Head of caudate nucleus (tissue), 42 donors: ENCODE measurements at places on chromosomes 4 and X.

DNA sequence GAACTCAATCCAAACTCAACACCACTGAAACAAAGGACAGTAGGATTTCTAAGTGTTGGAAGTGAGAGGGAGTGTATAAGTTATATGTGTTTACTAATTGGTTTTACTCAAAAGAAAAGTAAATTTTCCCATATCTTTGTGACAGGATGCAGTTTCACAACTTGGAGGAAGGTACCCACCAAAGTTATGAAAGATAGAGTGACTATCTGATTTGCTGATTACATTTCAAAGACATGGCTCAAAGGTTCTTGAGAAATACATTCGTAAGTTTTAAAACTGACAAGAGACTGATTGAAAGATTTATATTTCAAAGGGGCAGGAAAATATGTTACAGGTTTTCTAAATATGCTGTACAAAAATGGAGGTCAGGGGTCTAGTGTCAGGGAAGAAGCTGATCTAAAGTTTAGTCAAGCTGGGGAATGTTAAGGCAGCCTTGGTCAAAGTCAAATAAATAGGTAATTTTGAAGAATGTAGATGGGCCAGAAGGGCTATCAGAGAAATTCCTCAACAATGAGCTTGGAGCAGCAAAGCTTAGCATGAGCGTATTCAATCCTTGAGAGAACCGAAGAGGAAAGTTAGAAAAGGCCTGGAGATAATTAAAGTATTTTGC is 9.7 kb upstream of the COMMD8 start:
- DNase-seq = no peak

- no peak for DNase-seq
These were observed 157.1 kb upstream of the PACRGL start for GRCh38 chr4:20543131-20543530.

GRCh38 chr4:10416441-10416840 is 40.8 kb downstream of the ZNF518B start:
- DNase-seq = no peak

DNA sequence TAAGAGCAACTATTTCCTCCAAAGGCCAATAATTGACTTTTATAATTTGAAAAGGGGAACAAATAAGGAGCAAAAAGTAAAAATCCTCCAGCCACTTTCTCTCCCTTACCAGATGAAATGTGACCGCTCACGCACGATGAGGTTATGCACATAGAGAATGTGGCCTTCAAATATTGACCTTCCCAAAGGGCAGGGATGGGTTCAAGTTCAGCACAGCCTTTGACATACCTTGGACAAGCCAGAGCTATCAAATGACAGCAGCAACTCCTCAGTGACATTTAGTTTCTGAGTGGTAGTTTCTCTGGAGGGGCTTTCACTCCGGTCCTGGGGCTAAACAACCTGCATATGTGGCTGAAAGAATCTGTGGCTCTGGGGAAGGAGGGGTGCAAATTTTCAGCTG is 50.7 kb downstream of the AMOT start:
- no peak for DNase-seq

DNA sequence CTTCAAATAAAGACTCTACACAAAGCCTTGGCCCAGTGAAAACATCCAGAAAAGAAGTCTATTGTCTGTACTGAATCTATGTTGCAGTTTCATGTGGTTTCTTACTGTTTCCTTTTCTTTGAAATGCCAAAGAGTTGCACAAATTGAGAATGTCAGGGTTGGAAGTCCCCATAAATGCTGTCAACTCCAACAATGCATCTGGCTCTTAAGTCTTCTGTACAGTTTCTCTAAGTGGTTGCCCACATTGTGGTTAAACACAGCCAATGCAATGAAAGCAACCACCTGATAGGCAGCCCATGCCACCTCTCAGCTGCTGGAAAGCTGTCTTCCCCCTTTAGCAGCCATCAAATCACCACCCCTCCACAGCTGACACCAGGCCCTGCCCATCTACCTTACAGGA is 67.2 kb upstream of the C1GALT1C1 start:
- DNase-seq = no peak

- DNase-seq = no peak
These were observed 197.2 kb upstream of the CNKSR2 start for GRCh38 chrX:21176921-21177571.

GRCh38 chr4:22474636-22475310 is 41.1 kb downstream of the ADGRA3 start:
- no peak for DNase-seq

GRCh38 chr4:138685316-138685715 is 330.3 kb upstream of the NOCT start:
- no peak for DNase-seq

- DNase-seq = no peak
These were observed 2.9 kb downstream of the NDST4 start for GRCh38 chr4:115110191-115111181.

DNA sequence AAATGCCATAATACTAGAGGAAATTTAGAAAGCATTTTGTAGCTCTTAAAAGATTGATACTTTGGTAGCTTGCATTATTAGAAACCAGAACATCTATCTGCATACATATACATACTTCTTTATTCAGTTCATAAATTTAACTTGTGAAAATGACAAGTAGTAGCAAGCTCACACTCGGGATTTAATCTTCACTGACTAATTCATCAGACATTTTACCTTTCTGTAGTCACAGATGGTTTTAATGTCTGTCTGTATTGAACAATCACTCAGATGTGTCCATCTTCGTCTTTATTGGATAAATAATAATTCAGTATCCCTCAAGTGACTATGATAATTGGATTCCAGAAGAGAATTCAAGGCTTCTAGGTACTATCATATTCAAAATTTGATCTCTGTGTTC is 232.3 kb downstream of the TENM3 start:
- DNase-seq = no peak

GRCh38 chr4:56622176-56622575 is 58.9 kb downstream of the HOPX start:
- DNase-seq = no peak

- no peak for DNase-seq
These were observed 3.7 kb downstream of the QRFPR start for GRCh38 chr4:121377076-121377475.

DNA sequence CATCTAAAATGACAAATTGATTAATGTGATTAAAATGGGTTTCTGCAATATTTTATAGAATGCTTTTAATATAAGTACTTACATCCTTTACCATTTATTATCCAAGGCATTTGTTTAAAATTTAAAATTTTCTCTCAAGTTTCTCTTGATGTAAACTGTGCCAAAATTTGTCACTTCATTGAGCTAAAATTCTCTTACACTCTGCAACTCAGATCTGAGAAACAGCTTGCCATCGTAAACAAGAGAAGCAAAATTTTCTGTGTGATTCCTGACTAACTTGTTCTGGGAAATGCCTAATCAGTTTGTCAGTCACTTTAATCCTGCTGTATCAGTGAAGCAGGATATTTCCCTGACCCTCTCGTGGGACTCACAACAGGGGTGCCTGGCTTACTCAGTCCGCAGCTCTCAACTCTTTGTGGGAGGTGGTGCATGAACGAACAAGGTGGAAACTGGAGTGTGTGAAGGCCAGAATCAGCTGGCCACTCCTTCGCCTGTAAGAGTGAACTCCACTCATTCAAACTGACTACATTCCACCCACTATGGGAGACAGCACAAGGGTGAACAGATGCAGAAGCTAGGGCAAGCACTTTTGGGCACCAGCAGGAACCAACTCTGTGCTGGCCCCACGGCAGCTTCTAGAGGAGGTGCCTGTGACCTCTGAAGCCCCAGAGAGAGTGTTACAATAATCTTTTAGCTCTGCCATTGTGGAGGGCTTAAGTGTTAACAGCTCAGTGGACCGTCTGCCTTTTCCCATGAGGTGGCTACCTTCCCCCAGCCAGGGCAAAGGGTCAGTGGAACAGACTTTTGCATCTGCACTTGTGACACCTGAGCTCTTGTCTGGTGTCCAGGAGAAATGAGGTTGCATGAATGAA is 349.4 kb downstream of the FAT4 start:
- DNase-seq = no peak

GRCh38 chr4:39308611-39309010 is 57.6 kb downstream of the RFC1 start:
- DNase-seq = no peak

DNA sequence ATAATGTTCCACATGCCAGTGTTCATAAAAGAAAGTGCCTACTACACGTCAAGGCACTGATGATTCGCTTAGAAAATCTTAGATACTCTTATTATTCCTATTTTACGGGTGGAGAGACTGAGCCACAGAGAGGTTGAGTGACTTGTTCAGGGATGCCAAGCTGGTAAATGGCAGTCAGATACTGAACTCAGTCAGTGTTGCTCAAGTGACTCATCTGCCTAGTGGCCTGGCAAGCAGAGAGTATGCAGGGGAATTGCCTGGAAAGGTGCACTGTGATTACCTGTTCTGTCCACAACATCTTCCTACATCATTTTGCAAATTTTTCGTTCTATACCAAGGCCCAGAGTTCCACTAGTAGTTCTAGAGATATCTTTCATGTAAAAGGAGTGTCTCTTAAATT is 68.4 kb downstream of the RAPGEF2 start:
- DNase-seq = no peak

DNA sequence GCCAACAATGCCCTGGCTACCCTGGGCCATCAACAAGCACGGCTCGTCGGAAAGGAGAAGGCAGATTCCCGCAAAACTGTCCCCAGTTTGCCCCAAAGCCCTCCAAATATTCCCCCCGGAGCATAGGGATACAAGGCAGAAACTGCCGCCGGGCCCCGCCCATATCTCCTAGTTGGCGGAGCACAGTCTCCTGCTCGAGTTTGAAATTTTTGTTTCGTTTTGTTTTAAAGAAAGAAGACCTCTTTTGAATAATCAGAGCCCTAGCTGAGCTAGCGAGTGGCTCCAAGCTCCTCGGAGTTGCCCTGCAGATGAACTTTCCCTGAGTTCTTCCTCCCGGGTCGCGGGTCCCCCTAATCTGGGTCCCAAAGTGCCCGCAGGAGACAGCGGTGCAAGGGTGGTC is 138.1 kb upstream of the ZIC3 start:
- DNase-seq = no peak

GRCh38 chr4:8084712-8085490 is 73.7 kb downstream of the ABLIM2 start:
- no peak for DNase-seq

DNA sequence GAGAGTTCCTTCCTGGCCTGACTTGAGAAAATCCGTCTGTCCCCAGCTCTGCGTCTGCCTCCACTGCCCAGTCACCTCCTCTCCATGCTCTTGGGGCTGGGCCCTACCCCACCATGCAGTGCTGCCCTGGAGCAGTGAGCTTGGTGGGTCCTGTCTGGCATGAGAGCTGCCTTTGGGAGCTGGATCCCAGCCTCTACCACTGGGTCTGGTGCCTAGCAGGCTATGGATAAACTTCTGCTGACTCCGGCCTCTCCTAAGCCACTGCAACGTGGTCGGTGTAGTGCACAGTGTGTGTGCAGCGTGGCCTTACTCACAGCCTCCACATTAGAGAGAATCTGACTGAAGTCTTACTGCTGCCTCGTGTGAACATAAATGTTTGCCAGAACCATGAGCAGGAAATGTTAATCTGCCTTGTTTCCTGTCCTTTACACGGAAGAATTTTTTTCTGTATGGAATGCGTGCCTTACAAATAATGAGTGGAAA is 47.6 kb downstream of the HTT start:
- no peak for DNase-seq

DNA sequence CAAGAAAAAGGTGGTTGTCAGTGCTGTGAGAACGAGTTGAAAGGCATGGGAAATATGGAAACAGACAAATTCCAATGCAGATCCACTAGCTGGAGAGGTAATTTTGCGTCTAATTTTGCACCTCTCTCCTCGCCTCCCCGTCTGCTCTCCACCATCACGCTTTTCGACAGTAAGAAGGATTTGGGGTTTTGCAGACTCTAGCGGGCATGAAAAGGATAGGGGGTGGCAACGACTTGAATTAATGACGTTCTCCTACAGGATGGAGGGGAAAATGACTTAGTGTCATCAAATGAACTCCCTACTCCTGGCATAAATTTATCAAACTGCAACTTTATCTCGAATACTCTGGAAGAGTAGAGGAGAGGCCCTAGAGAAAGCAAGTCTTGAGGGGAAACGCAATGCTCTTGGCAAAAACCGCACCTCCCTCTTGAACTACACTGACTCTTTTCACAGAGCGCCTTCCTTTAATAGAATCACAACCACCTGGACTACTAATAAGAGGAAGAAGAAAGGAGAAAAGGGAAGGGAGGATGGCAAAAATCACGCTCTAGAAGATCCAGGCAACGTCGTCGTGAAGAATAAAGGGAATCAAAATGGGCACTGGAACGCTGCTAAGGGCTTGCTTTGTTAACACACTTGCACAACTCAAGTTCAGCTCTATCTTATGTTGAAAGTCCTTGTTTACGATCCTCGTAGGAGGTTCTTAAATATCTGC is 871 bp upstream of the SLITRK2 start:
- no peak for DNase-seq

GRCh38 chrX:3713937-3714434 is 537 bp upstream of the PRKX start:
- DNase-seq = no peak

GRCh38 chrX:142804085-142804484 is 221.6 kb upstream of the SPANXN4 start:
- no peak for DNase-seq

DNA sequence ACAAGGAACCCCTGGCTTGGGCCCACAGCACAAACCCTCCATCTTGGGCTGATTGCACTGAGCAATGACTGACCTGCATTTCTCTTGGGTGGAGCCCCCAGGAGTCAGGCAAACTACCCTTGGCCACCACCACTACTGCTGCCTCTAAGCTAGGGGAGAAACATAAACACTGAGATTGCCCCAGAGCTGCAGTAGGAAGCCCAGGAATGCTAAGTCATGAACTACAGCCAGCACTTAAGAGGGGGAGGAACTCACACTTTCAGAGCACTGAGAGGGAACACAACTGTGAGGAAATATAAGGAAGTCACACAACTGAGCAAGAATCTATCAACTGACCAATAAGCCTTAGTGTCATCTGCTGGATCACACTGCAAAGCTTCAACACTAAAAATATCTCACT is 111.6 kb upstream of the PPP3CA start:
- no peak for DNase-seq

DNA sequence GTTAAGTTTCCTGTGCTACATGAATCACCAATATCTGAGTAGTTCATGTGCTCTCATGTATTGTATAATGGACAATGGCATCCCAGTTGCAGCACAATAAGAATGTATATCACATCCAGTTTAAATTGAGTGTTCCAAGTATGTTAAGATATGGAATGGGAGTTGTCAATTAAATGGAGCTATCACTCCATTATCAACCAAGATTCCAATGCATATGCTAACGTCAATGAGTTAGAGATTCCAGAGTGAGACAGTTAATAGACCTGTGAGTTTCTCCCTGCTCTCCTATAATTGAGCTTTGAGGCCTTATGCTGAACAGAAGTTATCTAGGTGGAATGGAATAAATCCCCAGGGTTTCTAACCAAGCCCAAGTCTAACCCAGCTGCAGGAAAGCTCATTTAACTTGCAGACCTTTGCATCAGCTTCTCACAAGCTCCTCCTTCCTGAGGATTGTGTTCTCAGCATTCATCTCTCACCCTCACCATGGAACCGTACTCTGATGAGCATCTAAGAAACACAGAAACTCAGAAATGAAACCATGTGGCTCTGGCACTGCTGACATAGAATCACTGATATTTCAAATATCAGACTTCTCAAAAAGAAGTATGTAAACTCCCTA is 84.8 kb downstream of the TIGD2 start:
- no peak for DNase-seq
